T-helper 9 cell (primary cell): ENCODE measurements at places on chromosomes 16 and 17.
A peak's percentile ranks its signal among the peaks of the same experiment; 100 is the strongest.

DNA sequence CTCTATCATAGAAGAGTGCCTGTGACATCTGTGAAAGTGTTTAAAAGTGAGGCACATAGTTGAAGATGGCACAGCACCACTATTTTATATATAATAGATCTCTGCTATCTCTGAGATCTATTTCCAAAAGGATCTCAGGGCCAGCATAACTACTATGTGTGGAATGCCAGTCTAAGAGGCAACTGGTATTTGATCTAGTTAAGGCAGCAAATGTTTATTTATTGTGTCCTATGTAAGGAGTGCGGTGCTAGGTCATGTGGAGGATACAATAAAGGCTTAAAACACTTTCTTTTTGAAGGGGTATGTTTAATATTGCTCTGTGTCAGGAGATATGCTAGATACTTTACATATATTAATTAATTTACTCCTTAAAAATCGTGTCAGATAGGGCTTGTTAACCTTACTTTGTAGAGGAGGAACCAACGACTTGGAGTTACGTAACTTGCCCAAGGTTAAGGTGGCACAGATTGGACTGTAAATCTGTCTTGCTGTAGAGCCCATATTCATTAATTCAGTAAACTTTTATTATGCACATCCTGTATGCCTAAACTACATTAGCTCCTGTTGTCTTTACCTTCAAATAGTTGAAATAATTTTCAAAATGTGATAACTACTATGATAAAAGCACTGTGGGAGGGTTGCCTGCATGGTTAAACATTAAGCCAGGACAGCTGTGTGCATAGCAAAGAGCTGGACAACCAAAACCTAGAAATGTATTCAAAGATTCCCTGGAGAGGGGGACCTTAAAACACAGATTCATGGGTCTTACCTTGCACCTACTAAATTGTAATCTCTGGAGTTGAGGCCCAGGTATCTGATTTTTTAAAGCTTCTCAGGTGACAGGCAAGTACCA lies 83.3 kb downstream of the NLK start:
- DNase-seq: no peak

- DNase-seq: peak; percentile 6
These were observed 77.6 kb upstream of the TNRC6C start for GRCh38 chr17:77880711-77881450.

DNA sequence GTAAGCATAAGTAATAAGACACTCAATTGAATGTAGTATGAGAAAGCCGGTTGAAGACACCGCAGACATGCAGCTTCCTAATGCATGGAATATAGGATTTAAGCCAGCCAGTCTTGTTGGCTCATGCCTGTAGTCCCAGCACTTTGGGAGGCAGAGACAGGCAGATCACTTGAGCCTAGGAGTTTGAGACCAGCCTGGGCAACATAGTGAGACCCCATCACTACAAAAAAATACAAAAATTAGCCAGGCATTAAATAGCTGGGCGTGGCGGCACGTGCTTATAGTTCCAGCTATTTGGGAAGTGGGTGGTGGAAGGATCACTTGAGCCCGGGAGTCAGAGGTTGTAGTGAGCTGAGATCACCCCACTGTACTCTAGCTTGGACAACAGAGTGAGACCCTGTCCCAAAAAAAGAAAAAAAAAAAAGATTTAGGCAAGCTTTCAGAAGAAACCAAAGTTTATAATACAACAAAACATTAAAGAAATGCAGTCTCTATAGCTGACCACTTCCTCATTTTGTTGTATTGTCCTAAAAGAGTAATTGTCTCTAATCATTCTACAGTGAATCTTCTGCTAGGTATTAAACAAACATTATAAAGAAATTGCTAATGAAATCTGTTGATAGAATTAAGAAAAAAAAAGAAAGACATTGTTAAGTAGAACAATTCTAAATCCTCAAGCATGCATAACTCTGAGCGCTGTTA lies 68.6 kb upstream of the KIFC3 start:
- DNase-seq: no peak

- no peak for DNase-seq
These were observed 40.5 kb upstream of the DYNLRB2 start for GRCh38 chr16:80500116-80500859.

- DNase-seq: no peak
These were observed at the start of gene CD68 for GRCh38 chr17:7579001-7579833. TSS of gene CD68 (plus strand) at chr17:7579638. CDS start at chr17:7579678, 40 bp downstream.

DNA sequence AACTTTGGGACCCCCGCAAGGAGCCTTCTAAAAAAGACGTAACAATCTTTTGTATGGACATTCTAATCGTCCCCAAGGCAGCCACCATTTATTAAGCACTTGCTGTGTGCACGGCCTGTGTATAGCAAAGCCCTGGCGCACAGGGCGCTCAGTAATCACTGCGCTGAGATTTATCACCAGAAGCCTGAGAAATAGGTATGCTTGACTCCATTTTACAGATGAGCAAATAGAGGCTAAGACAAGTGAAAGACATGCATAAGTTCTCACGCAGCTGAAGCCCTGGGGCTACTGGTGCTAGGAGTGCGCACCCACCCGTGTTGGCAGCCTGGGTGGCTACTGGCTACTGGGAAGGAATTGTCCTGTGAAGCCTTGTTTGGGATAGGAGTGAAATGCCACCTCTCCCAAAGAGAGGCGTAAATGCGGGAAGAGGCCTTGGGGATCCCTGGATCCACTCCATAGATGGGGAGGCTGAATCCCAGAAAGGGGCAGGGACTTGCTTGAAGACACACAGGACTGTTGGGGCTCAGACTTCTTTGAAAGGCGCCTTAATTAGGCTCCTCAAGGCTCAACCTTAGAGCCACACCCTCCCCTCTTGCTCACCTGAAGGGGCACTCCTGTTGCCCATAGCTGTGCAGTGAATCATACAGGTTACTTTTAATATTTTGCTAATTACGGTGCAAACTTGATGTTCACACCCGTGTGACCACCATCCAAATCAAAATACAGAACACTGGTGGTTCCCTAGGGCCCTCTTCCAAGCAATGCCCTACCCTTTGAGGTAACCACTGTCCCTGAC lies 634 bp upstream of the NATD1 start:
- no peak for DNase-seq

- DNase-seq: peak; percentile 50
These were observed 623 bp downstream of the MBTPS1 start for GRCh38 chr16:84115919-84116719.

DNA sequence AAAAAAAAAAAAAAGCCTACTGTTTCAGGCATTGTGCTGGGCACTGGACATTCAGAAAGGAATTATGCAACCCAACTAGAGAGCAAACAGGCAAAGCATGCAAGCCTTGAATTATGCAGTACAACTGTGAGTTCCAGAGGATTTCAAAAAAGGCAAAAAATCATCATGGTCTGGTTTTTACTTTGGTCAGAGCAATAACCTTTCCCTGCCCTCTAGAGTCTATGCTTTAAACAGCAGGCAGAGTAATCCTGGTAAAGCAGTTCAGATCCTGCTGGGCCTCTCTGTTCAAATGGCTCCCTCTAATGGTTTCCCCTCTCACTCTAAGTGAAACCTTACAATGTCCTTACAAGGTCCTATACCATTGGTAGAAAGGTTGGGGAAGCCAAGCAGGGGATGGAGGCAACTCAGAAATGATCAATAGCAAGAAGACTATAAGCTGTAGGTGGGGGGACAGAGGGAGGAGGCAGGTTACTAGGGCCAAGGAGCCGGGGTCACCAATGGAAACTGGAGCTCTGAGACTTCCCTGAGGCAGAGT lies 4.6 kb upstream of the TAF15 start:
- DNase-seq: no peak

DNA sequence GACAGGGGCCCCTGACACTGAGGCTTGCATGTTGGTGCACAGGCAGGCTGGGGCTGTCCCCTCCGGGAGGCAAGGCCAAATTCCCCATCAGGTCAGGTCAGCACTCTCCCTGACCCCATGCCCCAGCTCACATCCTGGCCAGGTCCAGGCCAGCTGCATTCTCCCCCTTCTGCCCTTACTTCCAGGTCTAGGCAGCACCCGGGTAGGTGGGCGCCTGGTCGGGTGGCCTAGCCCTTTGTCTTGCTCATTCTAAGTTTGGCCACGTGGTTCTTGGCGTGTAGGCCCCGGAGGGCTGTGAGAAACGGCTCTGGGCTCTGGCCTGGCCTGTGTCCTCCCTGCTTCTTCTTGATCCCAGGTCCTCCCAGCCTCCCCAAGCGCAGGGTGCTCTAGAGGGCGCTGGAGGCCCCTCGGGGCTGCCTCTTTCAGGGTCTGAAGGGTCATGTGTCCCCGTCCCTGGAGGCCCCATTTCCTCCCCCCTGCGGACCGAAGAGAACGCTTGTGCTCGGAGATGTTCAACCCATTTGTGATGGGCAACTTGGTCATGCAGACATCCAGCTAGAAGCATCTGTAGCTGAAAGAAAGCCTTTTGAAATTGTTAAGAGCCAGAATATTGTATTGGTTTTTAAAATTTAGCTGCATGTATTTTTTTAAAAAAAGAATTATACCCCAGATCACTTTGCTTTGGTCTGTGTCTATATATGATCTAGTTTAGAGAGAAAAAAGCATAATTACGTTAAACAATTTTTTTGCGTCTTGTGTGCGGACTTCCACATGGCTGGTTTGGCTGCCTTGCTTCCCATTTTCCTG lies 6.7 kb downstream of the BAHCC1 start:
- no peak for DNase-seq

DNA sequence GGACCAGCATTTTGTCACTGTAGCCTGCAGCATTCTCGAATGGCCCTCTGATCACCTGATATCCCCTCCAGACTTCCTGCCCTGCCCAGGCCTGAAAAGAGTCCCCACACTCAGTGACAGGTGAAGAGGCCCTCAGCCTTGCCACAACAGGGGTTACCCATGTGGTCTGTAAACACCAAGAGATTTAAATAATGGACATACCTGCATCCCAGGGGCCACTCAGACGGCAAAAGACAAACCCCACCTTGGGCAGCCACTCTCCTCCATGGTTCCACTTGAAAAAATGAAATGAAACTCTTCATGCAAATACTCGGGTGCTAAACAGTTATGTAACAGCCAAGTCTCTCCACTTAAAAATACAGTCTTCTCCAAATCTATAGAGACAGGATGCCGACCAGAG lies 22.9 kb upstream of the PECAM1 start:
- no peak for DNase-seq

DNA sequence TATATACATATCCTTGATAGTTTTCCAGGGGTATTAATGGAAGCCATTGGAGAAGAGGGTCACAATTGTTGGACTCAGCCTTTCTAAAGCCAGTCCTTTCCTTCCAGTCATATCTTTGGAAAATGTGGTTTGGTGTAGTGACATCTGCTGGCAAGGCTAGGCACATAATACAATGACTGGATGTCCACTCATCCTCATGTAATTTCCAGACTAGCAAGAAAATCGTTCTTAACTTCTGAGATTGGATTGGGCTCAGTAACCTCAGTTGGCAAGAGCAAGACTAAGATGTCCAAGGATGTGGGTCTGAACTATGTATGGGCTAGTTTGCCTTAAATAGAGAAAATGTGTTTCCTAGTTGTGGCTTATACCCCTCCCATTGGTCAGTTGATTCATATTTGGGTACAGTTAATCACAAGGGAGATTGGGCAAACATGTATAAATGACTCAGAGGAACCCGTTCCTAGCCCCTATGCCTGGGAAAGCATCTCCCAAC lies 8.7 kb upstream of the KAT7 start:
- no peak for DNase-seq

GRCh38 chr17:77952368-77952767 lies 6.1 kb upstream of the TNRC6C start:
- no peak for DNase-seq

DNA sequence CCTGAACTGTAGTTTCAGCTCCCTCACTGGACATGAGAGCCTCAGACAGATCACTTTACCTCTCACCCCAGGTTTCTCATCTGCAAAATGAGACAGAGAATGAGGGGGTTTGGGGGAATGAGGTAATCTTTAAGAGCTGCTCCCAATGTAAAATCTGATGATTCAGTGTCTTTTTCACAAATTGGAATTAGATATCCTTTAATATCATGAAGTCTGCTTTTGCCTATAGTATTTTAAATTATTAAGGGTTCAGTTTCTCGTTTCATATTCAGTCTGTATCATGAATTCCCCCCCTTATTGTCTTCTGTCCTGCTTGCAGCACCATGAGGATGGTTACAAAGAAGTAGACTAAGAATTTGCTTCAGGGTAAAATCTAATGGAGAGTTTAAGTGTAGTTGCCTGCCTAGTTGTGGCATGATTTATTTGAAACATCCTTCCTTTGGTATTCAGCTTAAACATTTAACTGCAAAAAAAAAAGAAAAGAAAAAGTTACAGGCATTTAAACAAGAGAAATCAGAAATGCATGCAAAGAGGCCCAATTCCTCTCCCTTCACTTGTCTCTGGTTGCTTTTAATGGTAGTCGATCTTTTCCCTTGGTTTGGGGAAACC lies 77.3 kb downstream of the WNT3 start:
- no peak for DNase-seq

GRCh38 chr17:54117452-54117851 lies 294.7 kb downstream of the KIF2B start:
- no peak for DNase-seq

DNA sequence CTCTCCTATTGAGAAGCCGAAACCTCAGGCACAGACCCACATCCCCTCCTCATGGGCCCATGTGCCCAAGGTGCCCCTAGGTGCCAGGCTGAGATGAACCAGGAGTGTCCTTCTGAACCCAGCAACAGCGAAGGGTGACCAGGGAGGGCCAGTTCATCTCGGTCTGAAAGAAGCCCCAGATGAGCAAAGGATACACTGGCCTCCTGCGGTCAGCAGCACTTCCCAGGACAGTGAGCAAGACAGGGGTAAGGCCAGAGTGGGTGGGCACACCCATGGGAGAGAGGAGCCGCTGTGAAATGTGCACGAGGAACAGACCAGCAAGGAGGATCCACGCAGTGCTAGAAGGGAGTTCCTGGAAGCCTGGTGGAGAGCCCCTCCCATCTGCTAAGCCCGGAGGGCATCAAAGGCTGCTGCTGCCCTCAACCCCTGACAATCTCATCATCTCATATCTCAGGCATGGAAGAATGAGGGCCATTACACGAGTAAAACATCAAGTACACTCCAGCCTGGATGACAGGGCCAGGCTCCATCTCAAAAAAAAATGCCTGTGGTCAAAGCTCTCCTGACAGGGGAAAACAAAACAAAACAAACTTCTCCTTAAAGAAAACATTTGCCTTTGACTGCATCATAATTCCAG lies 3.3 kb upstream of the HBZ start:
- no peak for DNase-seq

GRCh38 chr17:80485846-80486245 lies 9.4 kb upstream of the NPTX1 start:
- no peak for DNase-seq

DNA sequence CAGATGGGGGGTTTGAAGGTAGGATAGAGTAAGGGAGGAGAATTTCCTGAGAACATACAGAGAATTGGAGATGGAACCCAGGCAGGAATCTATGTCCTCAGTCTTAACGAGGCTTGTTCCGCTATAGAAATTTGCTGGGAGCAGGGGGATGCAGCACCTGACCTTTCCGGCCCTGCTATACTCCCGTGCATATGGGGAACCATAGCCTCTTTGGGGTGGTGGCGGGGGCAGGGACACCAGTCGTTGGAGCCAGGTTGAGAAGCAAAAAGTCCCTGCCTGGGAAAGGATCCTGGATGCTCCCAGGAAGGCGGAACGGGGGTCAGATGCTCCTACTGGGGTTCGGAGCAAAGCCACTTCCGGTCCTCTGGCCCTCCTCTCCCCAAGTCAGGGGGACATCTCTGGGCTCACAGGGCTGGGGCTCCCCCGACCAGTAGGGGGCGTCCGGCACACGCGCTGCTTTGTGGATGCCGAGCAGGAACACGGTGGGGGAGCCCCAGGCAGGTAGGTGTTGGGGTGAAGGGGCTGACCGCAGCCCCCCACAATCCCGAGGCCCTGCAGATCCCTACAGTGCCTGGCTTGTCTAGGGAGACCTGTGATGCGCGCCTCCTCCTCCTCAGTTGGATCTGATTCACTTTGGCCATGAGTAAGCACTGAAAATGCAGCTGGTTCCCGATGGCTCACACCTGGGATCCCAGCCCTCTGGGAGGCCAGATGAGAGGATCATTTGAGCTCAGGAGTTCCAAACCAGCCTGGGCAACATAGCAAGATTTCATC lies 15.5 kb upstream of the TFAP4 start:
- DNase-seq: peak; percentile 84
